Left lung (tissue), 14 donors: ENCODE measurements at places on chromosomes 13 and 19. TPM values are rescaled to one million over a fixed set of nuclear protein-coding genes. Genes with fewer than 3 reads are reported as not detected.
A peak's percentile ranks its signal among the peaks of the same experiment; 100 is the strongest.

- DNase-seq: no peak
These were observed 64.4 kb upstream of the NPAS1 start for GRCh38 chr19:46954993-46955812.

- DNase-seq: peak; percentile 92
These were observed 878 bp upstream of the ADAMTSL5 start for GRCh38 chr19:1513499-1514294.

DNA sequence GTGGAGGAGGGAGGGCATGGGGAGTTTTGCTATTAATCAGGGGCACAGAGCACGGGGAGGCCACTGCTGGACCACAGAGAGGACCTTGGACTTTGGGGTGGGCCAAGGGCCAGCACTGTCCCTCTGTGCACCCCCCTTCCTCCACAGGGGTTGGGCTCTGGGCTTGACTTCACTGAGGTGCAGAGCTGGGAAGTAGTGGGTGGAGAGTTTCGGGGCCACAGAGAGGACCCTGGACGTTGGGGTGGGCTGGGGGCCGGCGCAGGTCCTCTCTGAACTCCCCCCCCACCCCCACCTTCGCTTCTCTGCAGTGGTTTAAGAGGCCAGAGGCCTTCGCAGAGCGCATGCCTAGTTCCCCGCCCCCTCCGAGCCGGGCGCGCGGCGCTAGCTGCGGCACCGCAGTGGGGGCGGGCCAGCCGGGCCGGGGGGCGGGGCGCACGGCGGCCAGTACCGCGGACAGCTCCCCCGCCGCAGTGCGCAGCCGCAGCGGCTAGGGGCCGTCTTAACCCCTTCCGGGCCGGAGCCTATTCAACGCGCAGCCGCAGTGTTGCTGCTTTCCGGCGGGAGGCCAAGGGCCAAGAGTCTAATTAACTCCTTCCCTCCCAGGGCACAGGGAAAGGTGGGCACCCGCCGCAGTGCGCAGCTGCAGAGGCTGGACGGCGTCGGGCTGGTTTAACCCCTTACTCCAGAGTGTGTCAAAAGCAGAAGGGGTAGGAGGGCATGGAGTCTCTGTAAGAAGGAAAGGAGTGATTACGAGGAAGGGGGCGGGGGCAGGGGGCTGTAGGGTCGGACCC lies 3.7 kb downstream of the KCNC3 start:
- peak; percentile 89 for DNase-seq

DNA sequence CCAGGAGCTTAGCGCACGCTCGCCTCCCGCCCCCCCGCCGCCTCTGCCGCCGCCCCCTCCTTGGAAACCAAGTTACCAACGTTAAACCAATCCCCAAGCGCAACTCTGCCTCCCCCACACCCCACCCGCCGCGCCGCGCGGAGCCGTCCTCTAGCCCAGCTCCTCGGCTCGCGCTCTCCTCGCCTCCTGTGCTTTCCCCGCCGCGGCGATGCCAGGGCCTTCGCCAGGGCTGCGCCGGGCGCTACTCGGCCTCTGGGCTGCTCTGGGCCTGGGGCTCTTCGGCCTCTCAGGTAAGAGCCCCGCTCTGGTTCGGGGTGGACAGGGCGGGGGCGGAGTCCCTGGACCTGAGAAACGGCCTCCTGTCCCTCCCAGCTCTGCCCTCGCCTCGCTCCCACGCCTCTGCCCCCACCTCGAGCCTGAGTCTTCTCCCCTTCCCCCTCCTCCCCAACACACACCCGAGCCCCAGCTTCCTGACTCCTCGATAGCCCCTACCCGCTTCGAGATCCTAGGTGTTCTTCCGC lies at the start of gene ICAM5:
TSS of gene ICAM5 (plus strand) at position 117 of the 521 bp plus-strand sequence. CDS start at position 209, 92 bp downstream.
- DNase-seq: peak; percentile 86

Gene NALCN
- 0.96 TPM for polyA plus RNA-seq

Gene NLRP7
- polyA plus RNA-seq: not detected

Gene GCDH
- 27.5 TPM for polyA plus RNA-seq
